ENCODE measurements at places on chromosomes 6 and 20.

- no peak for DNase-seq
Observed at GRCh38 chr6:157088841-157089240, 234.5 kb downstream of the TMEM242 start.

- DNase-seq: no peak
Observed at GRCh38 chr6:109493865-109494264, 10.8 kb upstream of the ZBTB24 start.

DNA sequence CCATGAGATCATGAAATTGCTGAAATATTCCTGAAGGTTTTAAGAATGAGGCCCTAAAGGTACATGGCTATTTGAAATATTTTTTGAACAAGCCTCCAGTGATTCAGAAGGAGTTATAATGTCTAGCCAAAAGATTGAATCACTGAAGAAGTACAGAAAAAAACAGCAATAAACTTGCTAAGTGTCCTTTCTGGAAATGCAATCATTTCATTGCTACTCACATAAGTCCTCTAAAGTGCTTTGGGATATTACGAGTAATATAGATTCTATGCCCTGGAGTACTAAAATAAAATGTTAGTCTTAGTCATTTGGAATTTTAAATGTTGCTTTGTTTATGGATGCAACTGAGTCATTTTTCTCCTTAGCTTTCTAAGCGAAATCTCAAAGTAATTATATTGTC is 32.7 kb downstream of the CENPW start:
- DNase-seq: no peak

DNA sequence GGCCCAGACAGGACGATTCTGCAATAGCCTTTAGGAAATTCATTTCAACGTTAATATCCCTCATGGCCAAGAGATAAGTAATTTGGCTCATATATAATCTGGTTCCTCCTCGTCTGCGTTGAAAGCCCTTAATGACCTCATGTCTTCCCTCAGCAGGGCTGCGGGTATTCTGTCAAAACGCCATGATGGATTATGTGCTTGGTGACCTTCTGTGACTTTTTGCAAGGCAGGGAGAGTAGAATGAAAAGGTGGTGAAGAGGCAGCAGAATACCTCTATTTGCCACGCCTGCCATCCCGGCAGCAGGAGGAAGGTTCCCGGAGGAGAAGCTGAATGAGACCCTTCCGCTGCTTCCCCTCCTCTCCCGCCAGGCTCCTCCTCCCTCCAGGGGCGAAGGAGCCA is 41.1 kb upstream of the SPACA1 start:
- no peak for DNase-seq

- DNase-seq: no peak
Observed at GRCh38 chr6:43819958-43820357, 49.9 kb downstream of the VEGFA start.

- no peak for DNase-seq
Observed at GRCh38 chr20:54103762-54104600, 33.6 kb upstream of the BCAS1 start.

- DNase-seq: no peak
Observed at GRCh38 chr6:31971279-31971992, 502 bp downstream of the DXO start.

DNA sequence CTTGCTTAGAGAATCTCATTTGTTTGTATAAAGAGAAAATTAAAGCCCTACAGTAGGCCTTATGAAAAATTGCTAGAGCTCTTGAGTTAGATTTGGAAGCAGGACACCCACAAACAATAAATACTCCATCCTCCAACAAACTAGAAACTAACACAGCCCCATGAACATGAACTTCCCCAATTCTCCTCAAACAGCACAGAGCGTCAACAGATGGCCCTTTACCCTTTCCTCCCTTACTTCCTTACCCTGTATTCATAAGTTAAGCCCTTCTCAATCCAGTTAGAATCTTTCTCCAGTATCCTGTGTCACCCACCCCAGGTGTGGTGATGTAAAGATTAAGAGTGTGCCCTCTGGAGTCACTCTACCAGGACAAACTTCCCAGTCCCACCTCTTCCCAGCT is 113.7 kb downstream of the UNC5CL start:
- no peak for DNase-seq

GRCh38 chr6:94133106-94133505 is 713.7 kb upstream of the EPHA7 start:
- no peak for DNase-seq

DNA sequence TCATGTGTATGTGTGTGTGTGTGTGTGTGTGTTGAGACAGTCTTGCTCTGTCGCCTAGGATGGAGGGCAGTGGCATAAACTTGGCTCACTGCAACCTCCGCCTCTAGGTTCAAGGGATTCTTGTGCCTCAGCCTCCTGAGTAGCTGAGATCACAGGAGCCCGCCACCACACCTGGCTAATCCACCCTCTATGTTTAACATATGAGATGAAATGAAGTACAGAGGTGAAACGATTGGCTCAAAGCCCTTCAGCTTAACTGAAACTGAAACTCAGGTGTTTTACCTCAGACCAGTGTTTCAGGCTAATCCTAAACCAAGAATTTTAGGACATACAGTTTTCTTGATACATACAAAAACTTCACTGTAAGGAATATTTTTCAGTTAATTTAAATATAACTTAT is 167.3 kb downstream of the KCNQ5 start:
- DNase-seq: no peak

- no peak for DNase-seq
Observed at GRCh38 chr6:157392927-157393668, 12.1 kb downstream of the ZDHHC14 start.

DNA sequence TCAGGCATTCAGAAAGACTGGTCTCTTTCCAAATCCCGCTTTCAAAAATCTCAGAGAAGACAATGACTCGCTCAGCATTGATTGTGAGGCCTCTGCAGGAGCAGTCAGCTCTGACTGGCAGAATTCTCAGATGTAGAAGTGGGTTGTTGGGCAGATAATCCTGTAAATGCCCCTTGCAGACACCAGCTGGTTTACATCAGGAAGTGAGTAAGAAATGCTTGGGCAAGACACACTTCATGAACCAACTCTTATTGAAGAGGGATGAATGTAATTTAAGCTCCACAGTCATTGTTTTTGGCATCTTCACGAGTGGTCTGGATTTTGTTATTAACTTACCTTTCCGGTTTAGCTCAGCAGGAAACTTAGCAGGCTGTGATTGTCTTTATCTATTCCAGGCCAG is 166.6 kb downstream of the PLCB4 start:
- DNase-seq: no peak

- DNase-seq: no peak
Observed at GRCh38 chr20:44504402-44505307, 17.2 kb downstream of the SERINC3 start.

DNA sequence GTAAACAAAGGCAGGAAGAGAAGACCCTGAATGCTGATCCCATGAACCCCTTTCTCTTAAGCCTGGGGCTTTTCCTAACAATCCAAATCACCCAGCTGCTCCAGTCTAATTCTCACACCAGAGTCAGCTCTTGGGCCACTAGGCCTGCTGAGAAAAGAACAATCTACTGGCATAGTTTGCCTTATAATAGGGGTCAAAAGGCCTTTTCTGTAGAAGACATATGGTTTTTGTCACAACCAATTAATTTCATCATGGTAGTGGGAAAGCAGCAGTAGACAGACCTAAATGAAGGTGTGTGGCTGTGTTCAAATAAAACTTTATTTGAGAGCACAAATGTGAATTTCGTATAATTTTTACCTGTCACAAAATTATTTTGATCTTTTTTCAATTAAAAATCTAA is 994.7 kb upstream of the EPHA7 start:
- DNase-seq: no peak

DNA sequence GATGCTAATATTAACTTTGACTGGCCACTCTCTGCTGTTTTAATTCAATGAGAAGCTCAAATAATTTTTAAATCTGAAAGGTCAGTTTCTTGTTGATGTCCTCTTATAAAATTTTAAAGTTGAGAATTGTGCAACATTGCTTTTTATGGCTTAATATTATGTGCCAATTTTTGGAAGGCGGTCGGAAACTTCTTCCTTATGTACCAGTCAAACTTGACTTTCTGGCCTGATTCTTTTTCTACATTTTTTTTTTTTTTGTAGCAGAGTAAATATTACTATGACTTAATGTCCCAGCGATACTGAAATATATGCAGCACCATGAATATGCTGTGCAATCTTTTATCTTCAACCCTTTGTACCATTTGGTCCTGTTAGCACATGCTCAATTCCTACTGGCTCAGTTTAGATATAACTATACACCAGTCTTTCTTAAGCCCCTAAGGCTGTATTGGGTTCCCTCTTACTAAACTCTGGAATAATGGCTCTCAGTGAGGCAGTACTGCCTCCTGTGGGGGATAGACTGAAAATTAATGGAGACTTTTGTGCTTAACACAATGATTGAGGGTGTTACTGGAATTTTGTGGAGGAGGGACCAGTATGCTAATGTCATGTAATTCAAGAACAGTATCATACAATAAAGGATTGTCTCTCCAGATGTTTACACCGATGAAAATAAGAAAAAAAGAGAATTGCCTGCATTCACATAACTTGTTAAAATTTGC is 156.4 kb upstream of the SYNCRIP start:
- no peak for DNase-seq

DNA sequence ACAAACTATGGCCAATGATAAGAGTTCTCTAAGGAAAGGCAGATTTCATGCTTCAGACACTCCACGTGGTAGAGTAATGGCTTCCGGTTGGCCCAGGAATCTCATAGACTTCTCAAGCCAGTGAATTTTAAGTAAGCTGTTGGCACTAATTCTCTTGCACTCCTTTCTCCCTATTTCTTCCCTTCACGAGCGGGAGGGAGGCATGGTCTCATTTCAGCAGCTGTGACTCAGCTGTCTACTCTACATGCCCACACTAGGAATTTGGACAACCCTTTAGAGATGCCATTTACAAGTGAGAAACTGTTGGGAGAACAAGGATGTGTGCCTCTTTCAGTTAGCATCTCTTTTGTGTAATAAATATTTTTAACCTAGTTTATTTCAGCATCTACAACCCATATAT is 107.7 kb downstream of the PTPRK start:
- no peak for DNase-seq

DNA sequence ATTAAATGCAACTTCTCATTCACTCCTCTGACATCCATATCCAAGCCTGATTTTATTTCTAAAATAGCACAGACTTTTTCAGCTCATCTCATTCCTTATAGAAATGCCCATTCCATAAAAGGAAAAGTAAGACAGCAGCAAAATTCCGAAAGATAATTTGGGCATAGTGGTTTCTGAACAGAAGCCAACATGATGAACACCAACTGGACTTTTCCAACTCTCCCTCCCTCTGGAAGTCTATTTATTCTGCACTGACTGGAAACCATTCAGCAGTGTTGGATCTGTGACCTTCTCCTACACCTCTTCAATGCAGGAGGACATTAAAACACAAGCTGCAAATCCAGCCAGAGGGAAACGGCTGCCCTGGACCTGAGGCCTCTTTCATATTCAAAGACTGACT is 306.2 kb upstream of the NT5E start:
- DNase-seq: no peak

DNA sequence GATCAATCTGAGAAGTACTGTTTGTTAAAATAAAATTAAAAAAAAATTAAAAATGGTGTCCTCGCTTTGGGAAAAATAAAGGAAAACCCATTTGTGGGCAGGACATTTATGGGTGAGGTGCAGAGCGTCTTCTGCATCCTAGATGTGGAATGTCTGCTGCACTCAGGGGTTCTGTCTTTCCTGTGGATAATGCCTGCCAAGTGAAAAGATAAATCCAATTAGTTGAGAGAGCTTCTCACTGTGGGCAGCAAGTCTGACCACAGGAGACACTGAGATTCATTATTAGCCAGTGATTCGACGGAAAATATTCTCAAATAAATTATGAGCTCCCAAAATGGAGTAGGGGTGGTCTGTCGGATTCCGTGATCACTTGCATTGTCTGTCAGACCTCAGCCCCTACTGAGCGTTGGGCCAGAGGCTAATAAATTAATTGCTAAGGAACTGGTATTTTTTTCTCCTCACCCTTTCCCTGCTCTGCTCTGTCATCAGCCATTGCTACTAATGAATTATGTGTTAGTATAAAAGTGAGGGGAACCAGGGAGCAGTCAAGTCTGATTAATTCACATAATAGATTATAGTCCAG is 10.0 kb downstream of the GMPR start:
- DNase-seq: no peak

DNA sequence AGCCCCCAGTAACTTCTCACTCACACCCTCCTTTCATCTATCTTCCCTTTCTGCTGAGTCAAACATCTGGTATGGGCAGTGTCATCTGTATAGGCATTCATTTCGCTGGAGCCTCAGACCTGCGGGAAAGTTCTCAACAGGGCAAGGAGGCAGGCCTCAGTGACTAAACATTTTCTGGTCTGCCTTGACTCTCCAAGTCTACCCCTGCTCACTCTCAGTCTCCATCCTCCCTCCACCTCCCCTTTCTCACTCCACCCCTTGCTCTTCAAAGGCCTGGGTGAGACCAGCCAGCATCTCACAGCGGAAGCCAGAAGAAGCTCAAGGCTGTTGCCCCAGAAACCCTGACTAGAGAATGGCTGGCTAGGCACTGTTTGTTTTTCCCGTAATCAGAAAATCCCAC is 105.0 kb upstream of the BEND6 start:
- no peak for DNase-seq

GRCh38 chr6:81875782-81876293 is 123.4 kb upstream of the TENT5A start:
- DNase-seq: no peak

DNA sequence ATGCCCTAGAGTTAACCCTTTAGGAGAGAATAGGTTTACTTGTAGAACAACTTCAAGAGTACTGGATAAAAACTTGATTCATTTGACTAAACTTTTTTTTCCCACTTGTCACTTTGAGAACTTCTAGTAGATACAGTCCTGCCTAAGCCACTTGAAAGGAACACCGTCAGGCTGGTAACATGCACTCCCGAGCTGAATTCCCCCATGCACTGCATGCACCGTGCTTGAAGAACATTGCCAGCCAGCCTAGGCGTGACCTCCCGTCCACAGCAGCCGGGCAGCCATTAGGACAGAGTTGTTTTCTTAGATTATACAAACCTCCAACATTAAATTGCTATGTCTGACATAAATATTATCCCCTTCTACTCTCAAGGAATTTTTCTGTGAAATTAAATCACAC is 52.6 kb downstream of the SMLR1 start:
- no peak for DNase-seq

- DNase-seq: no peak
Observed at GRCh38 chr20:5065879-5066383, 53.8 kb downstream of the PCNA start.

- DNase-seq: peak; percentile 35
Observed at GRCh38 chr20:24763386-24764026, 185.6 kb upstream of the CST7 start.

DNA sequence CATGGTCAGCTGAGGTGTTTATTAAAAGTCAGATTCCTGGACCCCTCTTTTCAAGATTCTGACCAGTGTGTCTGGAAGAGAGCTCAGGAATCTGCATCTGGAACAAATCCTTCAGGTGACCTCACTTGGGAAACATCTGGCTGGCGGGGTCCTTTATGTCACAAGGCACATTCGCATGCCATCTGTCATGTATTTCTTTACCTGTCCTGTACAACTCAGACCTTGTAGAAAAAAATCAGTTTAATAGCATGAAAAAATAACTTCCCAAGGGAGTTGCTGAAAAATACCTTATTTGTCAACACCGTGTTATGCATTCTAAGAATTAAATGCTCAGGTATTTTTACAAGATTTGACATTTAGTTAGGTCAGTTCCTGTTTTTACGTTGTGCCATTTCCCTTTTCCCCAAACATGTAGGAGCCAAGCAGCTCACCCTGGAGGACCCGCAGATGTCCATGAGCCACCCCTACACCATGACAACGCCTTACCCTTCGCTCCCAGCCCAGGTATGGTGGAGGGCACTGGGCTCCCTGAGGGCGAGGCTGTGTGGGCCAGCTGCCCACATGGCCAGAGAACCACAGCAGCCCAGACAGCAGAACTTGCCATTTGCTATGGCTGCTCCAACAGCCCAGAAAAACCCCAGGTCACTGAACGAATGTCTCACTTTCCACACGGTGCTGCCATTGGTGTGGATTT is 4.0 kb downstream of the IRF4 start:
- peak; percentile 69 for DNase-seq
